ENCODE measurements at places on chromosomes 7 and 10.

DNA sequence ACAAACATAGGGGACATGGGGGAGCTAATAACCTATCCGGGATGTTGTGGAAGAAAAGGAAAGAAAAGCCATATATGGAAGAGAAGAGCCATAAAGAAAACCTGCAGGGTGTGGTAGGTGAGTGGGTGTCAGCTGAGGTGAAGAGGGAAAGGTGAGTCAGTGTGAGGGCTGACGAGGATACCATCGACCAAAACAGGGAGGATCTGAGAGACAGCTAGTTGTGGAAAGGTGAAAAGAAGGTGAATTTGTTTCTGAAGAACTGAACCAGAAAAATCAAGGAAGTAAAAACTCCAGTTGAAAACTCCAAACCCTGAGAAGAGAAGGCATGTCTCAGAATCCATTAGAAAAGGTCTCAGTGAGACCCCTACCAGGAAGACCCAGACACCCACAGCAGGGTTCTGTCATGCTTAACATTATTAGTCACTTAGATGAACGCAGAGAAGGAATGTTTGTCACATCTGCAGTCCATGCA, 4.1 kb downstream of the BLNK start:
- no peak for DNase-seq

DNA sequence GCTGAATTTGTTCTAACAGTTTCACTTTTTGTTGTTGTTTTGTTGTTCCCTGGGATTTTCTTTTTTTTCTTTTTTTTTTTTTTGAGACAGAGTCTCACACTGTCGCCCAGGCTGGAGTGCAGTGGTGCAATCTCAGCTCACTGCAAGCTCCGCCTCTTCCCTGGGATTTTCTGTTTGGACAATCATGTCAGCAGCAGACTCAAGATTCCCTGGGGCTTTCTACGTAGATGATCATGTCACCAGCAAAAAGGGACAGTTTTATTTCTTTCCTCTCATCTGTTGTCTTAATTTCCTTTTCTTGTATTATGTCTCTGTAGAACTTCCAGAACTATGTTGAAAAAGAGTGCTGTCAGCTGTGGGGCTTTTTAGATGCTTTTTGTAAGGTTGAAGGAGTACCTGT, 241.4 kb downstream of the TNS3 start:
- no peak for DNase-seq

GRCh38 chr7:130903358-130903974, 169.5 kb upstream of the KLF14 start:
- no peak for DNase-seq

- no peak for DNase-seq
These were observed 336.6 kb downstream of the HPSE2 start for GRCh38 chr10:98899018-98899417.

GRCh38 chr10:80166581-80167470, 34.3 kb downstream of the PLAC9 start:
- no peak for DNase-seq

DNA sequence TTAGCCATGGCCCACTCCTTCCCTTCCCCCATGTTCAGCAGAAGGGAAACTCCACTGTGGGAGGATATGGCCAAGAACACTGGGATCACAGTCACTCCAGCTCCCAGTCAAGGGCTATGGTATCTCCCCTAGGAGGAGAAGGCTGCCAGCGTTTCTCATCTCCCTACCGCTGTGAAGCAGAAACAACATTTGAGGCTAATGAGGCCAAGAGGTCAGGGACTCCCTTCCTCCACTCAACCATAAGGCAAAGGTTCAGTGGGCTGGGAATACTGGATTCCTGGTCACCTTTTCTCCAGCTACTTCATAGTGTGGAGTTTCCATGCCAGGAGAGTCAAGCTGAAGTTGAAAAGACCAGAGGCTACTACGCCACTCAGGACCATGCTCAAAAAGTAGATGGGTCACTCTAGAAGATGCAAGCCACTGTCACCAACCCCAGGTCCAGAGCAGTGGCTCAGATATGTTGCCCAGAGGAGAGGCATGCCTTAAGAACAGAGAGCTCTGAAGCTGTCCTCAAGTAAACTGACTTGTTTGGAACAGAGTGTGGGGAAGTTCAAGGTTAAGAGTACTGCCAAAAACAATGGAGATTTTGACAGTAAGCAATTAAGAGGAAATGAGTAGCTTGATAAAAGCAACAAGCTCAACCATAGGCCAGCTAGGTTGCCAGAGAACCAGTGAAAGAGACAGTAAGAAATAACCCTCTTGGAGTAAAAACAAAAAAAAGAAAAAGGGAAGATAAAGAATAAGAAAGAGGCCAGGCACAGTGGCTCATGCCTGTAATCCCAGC, 3.8 kb upstream of the TMEM140 start:
- no peak for DNase-seq

GRCh38 chr10:99930731-99931550, 78.8 kb downstream of the DNMBP start:
- no peak for DNase-seq

All from T-cell (primary cell).